A549 treated with CpdA at 1 μM for 4 hours (cell line): ENCODE measurements at places on chromosomes 4 and X. TPM values are rescaled to one million over a fixed set of nuclear protein-coding genes. Genes with fewer than 3 reads are reported as not detected.

Gene TEX11
- total RNA-seq, result not detected in 5 replicates

Gene MAPK10
- 0.34 to 0.66 TPM (median 0.44 TPM) in 5 replicates for total RNA-seq

Gene APLN
- 0.70 to 0.90 TPM (median 0.79 TPM) in 5 replicates for total RNA-seq

Gene LIMCH1
- total RNA-seq, result 31.6 to 45.0 TPM (median 37.8 TPM) in 5 replicates

Gene RAB40AL
- total RNA-seq, result 0.09 to 0.26 TPM in 2 of 5 replicates, not detected in the others

Gene MGARP
- 0.45 to 1.1 TPM (median 0.83 TPM) in 5 replicates for total RNA-seq

Gene USP26
- not detected in 5 replicates for total RNA-seq

Gene BEND2
- total RNA-seq, result not detected in 5 replicates

Gene MAP7D2
- total RNA-seq, result 5.0 to 6.6 TPM (median 5.6 TPM) in 5 replicates

Gene FAM200B
- 31.4 to 37.4 TPM (median 32.3 TPM) in 5 replicates for total RNA-seq

Gene PABPC5
- total RNA-seq, result 0.03 TPM in 1 of 5 replicates, not detected in the others

Gene SLC4A4
- total RNA-seq, result 1.6 to 2.9 TPM (median 2.1 TPM) in 5 replicates

Gene CPEB2
- 11.9 to 14.1 TPM (median 12.9 TPM) in 5 replicates for total RNA-seq

Gene IRS4
- total RNA-seq, result not detected in 5 replicates

Gene HPSE
- total RNA-seq, result 1.1 to 1.6 TPM (median 1.3 TPM) in 5 replicates
